ENCODE measurements at places on chromosomes 7 and 10. TPM values are rescaled to one million over a fixed set of nuclear protein-coding genes. Genes with fewer than 3 reads are reported as not detected.

DNA sequence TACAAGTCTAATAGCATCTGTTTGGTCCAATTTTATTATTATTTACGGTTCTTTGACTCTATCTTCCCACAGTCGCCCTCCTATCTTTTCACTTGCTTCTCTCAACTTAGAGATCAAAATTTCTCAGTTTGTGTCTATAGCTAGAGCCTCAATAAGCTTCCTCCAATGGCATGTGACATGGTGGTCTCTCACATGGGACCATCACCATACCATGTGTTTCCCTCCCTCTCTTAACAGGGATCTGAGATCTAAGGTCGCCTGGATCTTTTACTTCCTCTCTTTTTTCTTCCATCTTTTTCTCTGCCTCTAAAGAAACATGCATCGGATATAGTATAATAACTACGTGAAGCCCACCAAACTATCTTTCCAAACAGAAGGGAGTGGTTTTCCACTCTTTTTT lies 1.8 kb downstream of the PKD2L1 start:
- no peak for DNase-seq

DNA sequence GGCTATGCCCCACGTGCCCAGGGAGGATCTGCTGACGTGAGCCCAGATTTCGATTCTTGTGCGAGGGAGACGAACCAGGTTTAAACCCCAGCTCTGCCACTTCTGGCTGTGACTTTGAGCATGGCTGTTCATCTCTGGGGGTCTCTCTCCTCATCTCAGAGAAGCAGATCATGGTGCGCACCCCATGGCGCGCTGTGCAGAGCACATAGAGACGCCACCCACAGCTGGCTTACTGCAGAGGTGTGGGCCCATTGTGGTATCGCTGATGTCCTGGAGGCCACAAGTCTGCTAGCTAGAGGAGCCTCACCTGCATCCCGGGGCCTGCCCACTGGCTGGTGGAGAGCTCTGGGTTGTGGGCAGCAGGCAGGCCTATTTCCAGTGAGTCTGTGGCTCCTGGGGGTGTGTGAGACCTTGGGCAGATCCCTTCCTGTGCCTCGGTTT lies 140.5 kb downstream of the LHPP start:
- no peak for DNase-seq

The SYPL1 gene
- total RNA-seq: 54.4 TPM

The VPS50 gene
- total RNA-seq: 43.7 TPM

The PPP1R17 gene
- total RNA-seq: not detected

Measured in fibroblast of lung (primary cell).